ENCODE measurements at places on chromosomes 11 and 22.

DNA sequence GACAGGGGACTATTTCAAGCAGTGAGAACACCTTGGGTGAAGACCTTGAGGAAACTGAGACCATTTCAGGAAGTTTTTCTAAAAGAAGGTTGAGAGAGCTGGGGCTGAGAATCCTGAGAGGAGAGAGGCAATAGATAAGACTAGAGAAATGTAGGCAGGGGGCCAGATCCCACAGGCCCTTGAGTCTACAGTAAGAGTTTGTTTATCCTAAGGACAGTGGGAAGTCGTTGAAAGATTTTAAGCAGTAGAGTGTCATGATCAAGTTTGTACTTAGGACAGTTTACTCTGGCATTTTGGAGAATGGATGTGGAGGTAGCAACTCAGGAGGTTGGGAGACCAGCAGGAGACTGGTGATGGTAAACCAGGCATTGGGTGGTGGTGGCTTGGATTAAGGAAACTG, 17.1 kb downstream of the HSD17B12 start:
- no peak for DNase-seq

DNA sequence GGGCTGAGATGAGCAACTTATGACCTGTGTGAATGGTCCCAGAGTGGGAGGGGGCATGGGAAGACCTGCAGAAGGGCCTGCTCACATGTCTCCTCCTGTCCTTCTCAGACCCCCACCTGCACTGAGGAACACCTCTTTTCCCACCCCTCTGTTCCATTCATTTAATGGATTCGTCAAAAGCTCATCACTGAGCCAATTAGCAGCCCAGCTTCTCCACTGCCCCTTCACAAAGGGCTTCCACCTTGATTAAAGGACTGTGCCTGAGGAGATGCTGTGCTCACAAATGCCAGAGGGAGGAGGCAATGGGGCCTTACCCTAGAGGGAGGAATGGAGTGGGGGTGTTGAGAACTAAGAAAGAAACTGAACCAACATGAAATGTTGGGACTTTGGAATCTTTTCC, 14.0 kb upstream of the CDON start:
- DNase-seq: no peak

- peak; percentile 77 for DNase-seq
Observed at GRCh38 chr11:64846998-64847666, 2.7 kb upstream of the CDC42BPG start.

DNA sequence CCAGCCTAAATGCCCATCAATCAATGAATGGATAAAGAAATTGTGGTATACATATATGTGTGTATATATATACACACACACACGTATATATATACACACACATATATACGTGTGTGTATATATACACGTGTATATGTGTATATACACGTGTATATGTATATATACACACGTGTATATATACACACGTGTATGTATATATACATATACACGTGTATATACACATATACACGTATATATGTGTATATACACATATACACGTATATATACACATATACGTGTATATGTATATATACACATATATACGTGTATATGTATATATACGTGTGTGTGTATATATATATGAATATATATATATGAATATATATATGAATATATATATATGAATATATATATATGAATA, 54.1 kb downstream of the C2CD3 start:
- DNase-seq: no peak

GRCh38 chr11:62446091-62446490, 27.3 kb downstream of the SCGB1A1 start:
- no peak for DNase-seq

- no peak for DNase-seq
Observed at GRCh38 chr11:126410649-126411048, 55.2 kb downstream of the ST3GAL4 start.

GRCh38 chr22:28922540-28923244, 39.3 kb downstream of the ZNRF3 start:
- no peak for DNase-seq

DNA sequence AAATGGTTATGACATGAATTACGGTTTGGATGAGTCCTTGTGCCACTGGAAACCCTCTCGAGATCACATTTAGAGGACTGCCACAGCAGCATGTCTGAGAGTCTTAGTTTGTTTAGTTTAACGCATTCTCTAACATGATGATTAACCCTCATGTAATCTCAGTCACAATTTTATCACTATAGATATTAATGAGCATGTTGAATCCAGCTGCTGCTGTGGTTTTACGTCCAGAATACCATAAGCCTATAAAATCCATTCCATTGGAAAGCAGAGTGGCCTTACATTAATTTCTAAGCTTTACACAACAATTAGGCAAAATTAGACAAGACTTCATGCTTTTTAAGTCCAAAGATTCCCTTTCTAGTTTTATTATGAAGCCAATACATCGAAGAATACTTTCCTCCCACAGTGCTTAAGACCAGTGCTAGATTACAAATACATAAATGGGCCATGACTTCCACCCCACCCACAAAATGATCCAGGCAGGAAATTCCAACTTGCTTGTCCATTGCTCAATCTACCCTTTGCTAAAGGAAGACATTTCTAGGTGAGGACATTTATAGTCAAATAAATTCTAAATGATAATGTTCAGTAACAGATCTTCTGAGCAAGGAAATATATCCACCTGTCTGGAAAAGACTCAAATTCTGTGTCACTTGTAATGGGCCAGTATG, 3.5 kb upstream of the ELMOD1 start:
- DNase-seq: no peak

GRCh38 chr11:82536706-82537105, 197.0 kb downstream of the FAM181B start:
- no peak for DNase-seq

GRCh38 chr22:47380692-47381091, 618.2 kb downstream of the TBC1D22A start:
- DNase-seq: no peak

DNA sequence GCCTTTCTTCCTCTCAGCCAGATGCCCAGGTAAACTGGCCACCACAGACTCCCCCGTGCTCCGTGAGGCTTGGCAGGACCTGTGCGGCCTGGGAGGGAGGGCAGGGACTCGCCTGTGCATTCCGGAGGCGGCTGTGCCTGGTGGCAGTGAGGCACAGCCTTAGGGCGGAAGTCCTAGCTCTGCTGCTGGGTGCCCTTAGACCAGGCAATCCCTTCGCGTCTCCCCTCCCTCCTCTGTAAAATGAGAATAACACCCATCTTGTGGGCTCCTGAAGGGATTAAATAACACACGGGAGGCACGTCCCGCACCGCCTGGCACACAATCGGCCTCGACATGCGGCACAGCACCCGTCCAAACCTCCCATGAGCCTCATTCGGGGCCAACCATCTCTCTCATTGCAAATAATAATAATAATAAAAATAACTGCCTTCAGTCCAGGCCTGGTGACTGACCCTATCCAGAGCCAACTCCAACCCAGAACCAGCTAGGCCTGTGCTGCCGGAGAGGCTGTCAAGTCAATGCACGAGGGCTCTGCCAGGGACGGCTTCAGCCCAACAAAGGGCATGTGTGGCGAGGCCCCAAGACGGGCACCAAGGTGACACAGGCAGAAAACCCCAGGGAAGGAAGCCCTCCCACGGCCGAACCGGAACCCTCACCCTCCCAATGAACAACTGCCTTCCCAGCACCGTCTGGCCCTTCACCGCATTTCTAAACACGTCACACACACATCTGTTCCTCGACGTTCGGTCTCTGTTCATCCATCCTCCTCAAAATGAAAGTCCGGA, 8.2 kb downstream of the LTO1 start:
- no peak for DNase-seq

- no peak for DNase-seq
Observed at GRCh38 chr11:26018336-26018735, 313.6 kb upstream of the ANO3 start.

DNA sequence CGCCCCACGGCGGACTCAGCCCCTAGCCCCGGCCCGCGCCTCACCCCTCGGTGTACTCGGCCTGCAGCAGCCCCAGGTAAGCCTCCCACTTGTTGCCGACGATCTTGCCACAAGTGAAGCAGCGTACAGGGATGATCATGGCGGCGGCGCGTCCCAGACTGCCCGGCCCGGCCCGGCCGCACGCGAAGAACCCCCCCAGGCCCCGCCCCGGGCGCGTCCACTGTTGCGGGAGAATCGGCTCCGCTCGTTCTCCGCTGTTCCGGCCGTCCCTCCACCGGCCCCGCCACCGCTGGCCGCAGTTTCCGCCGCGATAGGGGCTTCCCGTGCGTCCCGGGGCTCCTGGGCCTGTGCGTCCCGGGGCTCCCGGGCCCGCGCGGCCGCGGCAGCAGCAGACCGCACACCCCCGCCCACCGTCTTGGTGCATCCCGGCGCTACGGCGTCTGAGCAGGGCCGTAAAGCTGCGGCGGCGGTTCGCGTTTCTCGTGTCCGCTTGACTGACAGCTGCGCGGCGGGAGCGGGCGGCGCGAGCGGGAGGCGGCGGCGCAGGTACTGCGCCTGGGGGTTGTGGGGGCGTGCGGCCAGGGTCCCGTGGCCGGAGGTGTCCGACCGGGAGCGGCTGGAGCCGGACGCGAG, at the start of the genes POLR2L and TSPAN4:
Gene POLR2L (minus strand): TSS at position 160 of the 633 bp plus-strand sequence. CDS start 21 bp downstream, at position 139.
Gene TSPAN4 (plus strand): TSS at position 483 of the 633 bp plus-strand sequence. CDS start 7,453 bp downstream, outside the sequence.
- peak; percentile 90 for DNase-seq

Data from caudate nucleus (tissue), 63 donors.